AG10803 (cell line): ENCODE measurements at places on chromosomes 6 and 20.

- peak; percentile 38 for DNase-seq
Measured at GRCh38 chr6:7730001-7730783, 4.3 kb downstream of the BMP6 start.

DNA sequence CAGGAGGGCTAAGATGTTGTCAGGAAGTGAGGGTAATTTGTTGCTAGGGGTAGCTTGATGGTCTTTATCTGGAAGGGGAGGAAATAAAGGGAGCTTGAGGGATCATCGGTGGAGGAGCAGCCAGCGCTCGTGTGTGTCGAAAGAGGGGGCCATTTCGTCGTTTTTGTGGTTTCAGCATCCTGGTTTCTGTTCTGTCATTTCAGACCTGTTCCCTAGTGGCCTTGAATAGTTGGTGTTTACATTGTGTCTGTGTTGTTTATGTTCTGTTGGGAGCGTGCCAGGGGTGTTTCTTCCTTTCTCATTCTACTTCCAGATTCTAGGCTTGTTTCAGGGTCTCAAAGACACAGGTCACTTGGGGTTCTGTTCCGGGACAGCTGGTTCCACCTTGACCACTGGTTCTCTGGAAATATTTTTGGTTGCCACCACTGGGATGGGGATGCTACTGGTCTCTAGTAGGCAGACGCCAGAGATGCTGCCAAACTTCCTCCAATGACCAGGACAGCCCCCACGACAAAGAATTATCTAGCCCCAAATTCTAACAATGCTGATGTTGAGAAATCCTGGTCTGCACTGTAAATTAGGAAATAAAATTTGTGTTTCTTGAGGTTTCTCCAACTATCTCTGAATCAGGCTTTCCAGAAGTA is 113.9 kb upstream of the NAA20 start:
- peak; percentile 46 for DNase-seq

DNA sequence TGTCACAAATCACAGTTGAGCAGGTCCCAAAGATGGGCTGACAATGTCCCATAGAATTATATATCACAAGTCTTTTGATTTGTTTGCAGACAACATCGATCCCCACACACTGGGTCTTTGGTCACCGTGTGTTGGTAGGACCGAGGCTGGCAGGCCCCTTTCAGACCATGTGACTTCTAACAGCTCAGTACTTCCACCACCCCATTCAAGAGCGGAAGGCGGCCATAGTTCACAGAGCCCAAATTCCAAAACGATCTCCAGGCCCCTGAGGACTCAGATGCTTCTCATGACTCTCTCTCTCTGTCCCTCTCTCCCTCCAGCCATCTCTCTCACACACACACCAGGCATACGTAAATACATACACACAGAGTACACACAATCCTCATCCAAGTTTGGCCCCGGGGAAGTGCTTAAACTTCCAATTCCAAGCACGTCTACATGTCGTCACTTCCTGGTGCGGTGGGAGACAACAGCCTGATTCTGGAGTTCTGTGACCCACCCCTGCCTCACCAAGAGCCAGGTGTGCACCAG is 155.9 kb upstream of the INSM1 start:
- no peak for DNase-seq

DNA sequence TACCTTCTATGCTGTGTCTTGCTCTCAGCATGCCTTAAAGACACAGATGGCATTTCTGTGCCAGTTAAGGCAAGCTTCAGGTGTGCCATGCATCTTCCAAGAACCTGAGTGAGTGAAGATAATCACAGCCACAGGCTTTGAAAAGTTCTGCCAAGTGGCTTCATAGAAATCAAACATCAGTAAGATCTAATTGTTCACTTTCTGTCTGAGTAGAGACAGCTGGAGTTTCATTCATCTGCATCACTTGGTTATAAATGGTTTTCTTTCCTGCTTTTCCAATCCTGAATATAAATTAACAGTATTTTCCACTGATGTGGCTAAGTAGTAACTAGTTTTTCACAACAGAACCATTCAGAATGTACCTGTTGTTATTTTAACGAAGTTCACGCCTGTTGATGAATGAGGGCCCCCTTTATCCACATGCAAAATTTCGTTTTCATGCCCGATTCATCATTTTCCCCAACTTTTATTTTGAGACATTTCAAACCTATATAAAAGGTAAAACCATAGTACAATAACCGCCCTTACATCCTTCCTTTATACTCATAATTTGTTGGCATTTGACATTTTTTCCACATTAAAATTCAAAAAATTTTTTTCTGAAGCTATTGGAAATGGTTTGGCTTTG is 38.6 kb upstream of the KCNG1 start:
- no peak for DNase-seq

GRCh38 chr20:50172347-50173013 is 18.1 kb upstream of the CEBPB start:
- DNase-seq: peak; percentile 69

DNA sequence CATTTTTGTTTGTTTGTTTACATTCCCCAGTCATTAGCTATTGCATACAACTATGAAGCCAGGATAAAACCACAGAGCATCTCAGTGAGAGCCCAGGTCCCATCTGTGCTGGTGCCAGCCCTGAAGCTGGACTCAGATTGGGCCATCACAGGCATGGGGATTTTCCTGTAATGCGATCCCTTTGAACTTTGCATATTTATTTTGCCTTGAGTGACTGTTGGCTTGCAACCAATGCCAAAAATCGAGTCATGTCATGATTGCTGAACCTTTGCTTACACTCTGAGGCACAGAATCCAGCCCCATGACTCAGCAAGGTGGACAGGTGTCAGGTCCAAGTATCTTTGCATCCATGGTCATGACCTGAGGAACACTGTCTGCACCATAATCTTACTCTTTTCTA is 46.2 kb upstream of the GGTLC1 start:
- DNase-seq: peak; percentile 5

DNA sequence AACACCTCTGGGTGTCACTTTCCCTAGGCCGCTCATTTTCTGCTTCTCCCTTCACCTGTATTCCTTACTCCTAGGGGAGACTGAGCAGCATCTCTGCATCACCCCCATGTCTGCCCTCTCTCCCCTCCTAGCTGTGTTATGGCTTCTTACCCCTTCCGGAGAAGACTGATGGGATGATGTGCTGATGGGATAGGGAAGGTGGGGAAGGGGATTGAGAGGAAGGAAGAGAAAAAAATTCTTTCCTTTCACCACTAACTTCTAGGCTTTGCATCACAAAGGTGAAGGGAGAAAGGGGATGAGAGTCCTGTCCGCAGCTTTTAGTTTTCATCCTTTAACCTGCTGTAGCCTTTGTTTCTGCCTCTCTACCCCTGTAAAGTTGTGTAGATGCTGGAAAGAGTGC is 26.7 kb downstream of the AKAP7 start:
- DNase-seq: no peak

GRCh38 chr6:46490425-46491200 is 636 bp downstream of the RCAN2 start:
- no peak for DNase-seq

DNA sequence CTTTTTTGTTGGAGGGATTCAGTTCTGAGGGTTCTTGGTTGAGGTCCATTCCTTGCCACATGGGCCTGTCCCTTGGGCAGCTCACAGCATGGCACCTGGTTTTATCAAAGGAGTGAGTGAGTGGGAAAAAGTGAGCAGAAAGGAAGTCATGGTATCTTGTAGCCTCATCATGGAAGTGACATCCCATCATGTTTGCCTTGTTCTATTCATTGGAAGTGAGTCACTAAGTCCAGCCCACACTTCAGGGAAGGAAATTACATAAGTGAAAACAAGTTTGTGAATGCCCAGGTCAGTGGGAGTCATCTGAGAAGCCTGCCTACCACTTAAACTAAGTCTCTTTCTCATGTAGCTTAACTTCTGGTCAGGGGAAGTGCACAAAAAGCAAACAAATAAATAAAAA is 32.8 kb upstream of the ZNFX1 start:
- DNase-seq: no peak

DNA sequence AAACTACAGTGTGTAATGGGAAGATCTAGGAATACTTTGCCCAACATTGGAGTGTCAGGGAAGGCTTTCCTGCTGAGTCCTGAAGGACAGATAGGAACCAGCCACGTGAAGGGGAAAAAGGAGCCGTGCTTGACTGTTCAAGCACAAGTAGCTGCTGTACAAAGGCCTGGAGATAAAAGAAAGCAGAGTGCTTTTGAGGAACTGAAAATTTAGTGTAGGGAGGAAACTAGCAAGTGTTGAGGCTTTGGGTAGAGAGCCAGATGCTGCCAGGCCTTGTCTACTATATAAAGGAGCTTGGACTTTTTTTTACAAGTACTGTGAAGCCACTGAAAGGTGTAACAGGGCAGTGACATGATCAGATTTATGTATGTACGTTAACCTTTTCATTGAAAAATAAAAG is 39.0 kb downstream of the DSE start:
- DNase-seq: no peak

- peak; percentile 92 for DNase-seq
Measured at GRCh38 chr6:139519571-139520031, 145.2 kb upstream of the CITED2 start.

DNA sequence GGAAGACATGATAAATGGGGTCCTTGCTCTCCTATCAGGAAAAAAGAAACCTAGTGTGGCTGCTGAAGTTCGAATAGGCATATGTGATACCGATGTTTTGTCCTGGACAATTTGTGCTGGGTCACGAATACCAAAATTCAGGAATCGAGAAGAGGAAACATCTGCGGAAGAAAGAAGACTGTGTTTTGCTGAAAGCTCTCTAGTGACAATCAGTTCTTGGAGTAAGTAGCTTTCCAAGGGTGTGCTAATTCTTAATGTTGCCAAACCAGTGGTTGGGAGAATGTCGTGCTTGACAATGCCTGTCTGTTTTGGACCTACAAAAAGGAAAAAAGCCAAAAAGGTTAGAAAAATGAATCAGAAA is 956.1 kb downstream of the PHF3 start:
- DNase-seq: no peak

DNA sequence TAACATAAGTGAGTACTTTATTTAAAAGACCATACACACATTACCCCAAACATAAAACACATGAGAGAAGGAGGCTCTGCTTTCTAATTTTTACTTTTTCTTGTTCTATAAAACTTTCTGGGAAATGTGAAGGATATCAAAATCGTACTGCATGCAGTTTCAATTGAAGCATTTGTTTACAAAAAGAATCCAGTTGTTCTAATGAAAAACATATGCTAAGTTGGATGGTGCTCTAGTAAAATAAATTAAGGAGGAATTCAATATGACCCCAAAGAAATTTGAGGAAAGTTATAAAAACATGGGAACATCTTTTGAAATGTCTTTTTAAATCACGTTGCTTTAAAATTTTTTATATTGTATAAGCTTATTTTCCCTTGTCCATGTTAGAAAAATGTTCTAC is 37.6 kb downstream of the OR2B6 start:
- no peak for DNase-seq

DNA sequence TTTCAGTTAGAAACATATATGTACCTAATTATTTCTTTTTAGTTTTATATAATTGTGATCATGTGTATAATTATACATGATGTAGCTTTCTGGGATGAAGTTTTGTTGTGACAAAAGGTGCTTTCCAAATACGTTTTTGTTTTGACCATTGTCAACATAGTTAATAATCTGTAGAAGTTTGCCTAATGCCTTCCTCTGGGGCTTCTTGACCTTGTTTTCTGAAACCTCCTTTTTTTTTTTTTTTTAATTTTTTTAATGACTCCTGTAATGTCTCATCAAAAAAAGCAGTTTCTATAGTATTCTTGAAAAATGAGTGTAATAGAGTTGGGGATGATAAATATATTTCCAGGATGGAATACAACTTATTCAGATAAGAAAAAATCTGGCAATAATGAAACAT is 434.7 kb upstream of the SOX4 start:
- no peak for DNase-seq

- DNase-seq: no peak
Measured at GRCh38 chr6:110296241-110297025, 61.7 kb downstream of the METTL24 start.

- DNase-seq: no peak
Measured at GRCh38 chr6:136528477-136528876, 21.7 kb downstream of the MAP7 start.

DNA sequence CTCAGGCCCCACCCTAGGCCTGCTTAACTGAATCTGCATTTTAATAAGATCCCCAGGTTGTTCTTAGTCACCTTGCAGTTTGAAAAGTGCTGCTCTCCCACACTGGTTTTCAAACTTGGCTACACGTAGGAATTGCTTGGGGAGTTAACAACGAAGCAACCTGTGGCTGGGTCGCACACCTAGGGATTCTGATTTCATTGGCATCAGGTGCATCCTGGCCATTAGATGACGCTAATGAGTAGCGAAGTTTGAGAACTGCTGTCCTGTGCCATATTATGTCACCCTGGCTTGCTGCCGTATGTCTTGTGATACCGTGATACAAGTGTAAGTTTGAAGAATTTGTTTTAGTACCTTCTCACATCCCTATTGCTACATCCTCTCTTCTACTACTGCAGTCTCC is 28.2 kb upstream of the FUCA2 start:
- DNase-seq: no peak

DNA sequence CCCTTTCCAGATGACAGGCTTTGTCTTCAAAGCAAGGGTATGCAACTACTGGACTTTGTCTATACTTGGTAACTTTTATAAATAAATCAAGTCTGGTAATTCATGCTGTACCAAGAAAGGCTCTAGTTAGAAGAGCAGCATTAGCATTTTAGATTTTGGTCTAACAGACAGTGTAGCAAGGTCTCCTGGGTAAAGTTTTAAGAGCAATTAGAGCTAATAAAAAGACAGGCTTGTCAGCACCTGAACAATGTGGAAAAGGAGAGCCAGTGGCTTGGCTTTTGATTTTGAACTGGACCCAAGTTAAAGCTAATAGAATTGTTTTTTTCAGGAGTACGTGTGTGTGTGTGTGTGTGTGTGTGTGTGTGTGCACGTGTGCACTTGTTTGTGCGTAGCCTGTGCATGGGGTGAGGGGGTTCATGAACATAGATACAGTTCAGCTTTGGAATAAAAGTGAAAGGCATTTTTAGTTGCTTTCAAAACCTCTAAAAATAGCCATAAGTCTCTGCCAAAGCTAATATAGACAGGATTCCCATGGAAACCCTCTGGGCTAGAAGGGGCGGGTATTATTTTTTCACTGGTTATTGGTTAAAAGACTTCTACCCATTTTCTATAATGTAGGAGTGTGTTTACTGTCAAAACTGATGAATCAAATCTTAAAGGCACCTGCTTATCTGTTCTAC is 138.4 kb downstream of the KCNQ5 start:
- no peak for DNase-seq

DNA sequence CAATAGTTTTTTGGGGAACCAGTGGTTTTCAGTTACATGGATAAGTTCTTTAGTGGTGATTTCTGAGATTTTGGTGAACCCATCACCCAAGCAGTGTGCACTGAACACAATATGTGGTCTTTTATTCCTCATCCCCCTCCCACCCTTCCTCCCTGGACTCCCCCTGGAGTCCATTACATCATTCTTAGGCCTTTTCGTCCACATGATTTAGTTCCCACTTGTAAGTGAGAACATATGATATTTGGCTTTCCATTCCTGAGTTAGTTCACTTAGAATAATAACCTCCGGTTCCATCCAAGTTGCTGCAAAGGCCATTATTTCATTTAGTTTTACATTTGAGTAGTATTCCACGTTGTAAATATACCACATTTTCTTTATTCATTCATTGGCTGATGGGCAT is 28.3 kb downstream of the RPP40 start:
- DNase-seq: no peak

GRCh38 chr20:56391037-56391436 is 978 bp downstream of the AURKA start:
- DNase-seq: no peak
